ENCODE measurements at places on chromosomes 1 and 21.

DNA sequence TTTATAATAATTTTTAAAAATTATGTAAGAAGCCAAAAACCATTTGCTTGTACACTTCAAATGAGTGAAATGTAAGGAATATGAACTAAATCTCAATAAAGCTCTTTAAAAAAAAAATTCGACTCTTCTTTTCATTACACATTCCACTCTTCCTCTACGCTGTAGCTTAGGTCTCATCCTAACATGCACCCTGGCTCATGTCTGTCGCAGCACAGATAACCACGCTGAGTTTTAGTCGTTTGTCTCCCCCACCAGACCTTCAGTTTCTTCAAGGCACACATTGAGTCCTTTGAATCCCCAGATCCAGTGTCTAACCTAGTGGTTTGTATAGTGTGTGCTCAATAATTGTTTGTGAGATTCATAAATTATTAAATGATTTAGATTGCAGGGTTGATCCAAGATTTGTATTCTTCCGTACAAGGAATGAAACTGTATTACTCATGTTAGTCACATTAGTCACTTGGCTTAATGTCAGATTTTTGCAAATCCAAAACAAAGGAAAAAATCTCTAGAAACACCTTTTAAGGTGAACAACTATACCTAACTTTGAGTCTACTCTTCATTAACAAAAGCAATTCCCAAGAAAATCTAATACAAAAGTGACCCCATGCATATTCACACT lies 57.3 kb downstream of the SLC25A24 start:
- no peak for DNase-seq

- no peak for DNase-seq
These were observed 66.3 kb downstream of the LMO4 start for GRCh38 chr1:87394982-87395381.

- no peak for DNase-seq
These were observed 14.7 kb upstream of the MFSD2A start for GRCh38 chr1:39940253-39940652.

DNA sequence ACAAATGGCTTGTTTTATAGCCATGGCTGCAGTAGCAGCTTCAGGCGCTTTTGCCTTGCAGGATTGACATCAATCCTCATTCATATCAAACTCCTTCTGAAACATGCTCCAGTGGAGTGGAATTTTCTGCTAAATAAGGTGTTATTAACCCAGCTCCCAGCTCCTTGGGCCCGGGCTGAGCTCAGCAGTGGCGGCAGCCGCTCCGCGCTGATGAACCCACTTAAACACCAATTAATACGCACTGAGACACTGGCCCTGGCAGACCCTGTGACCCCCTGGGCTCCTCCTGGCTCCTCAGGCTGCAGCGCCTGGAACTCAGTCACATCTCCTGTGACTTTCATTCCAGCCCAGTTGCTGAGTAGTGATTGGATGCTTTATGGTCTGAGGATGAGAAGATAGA lies 137.4 kb upstream of the GRIK3 start:
- DNase-seq: no peak

DNA sequence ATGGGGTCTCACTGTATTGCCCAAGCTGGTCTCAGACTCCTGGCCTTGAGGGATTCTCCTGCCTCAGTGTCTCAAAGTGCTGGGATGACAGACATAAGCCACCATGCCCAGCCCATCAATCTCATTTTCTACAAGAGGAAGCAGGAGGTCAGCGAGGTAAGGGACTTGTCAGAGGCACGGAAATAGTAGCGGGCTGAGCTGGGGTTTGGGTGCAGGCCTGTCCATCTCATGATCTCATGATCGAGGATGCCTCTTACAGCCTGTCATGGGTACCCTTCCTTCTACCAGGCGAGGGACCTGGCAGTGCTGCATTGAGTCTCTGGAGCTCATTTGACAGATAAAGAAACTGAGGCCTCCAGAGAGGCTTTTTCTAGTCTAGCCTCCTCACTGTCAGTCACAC lies 28.5 kb upstream of the SCCPDH start:
- DNase-seq: no peak

- no peak for DNase-seq
These were observed 95.1 kb downstream of the KIAA0319L start for GRCh38 chr1:35461966-35462651.

GRCh38 chr1:36523230-36523495 lies 40.5 kb upstream of the CSF3R start:
- DNase-seq: no peak

GRCh38 chr1:150999051-150999674 lies 7.5 kb downstream of the MINDY1 start:
- no peak for DNase-seq

DNA sequence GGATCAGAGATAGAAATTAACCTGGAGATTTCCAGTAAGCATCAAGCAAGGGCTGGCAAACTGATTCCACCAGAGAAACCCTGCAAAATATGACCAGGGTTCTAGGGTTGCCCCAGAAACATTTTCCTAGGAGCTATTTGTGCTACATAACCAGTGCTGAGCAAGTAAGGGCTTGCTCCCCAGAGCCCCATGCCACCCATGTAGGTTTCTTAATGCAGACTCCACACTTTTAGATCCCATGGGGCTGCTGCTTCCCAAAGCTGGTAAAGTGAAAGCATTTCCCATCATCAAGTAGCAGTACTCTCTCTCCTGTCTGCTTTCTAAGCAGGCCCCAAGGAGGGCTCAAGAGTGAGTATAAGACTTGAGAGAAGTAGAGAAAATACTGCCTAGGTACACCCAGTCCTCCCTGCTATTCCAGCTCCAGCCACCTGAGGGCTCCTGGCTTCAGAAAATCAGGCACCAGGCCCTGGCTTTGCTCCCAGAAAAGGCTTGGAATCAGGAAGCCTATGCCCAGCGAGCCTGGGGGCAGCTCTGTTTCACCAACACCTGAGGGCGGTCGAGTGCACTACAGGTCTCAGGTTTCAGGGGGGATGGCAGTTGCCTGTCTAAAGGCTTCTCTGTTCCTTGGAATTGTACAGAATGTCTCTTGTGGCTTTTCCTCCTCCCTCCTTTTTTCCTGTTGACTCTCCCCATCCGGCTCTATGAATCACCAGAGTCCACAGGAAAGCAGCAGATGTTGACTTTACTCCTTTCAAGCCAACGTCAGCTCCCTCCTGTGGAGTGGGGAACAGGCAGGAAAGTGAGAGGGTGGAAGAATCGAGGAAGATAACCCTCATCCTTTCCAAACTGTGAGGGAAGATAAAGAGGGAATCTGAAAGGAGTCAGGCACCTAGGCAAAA lies 6.2 kb upstream of the ANKRD35 start:
- DNase-seq: no peak

DNA sequence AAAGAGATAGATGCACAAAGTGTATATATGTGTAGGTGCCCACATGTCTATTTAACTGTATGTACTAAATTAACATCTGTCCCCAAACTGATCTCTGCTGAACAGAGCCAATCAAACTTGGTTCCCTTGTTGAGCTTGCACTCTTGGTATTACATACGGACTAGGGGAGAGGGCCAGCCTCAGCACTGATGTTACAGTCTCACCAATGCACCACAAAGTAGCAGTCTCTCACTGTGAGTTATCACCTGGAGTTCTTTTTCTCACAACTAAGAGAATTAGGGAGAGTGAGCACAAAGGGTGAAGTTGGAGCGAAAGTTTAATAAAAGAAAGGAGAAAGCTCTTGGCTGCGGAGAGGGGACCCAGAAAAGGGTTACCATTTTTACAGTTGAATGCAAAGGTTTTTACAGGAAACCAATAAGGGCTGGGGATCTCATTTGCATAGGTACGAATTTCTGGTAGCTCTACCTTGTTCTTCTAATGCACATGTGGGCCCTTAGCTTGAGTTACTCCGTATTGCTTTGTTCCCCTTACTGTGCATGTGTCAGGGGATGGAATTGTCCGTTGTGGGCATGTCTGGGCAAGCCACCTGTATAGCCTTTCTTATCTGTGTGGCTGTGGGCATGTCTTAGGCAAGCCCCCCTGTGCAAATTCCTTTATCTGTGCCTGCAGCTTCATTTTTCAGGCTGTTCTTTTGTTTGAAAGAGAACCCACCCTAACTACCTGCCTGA lies 13.3 kb upstream of the CHI3L2 start:
- no peak for DNase-seq

DNA sequence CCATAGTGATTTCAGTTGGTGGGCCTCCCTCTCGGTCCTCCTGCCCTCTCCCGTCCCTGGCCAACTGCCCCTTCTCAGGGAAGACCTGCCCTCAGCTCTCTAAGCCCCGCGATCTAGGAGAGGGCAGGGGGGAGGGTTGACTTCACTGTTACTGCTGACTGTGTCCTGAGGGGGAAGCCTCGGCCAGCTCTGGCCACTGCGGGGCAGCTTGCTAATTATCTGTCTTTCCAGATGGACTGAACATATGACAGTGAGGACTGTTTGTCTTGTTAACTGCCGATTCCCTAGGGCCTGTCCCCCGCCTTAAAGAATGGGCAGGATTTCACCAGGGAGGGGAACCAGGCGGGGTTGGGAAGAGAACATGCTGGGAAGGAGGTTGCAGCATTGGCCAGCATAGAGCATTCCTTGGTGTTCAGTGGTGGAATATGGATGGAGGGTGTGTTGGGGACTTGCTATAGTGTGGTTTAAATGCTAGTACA lies 22.9 kb downstream of the NIPAL3 start:
- DNase-seq: no peak

- DNase-seq: no peak
These were observed 27.4 kb upstream of the CAMTA1 start for GRCh38 chr1:6757719-6758435.

DNA sequence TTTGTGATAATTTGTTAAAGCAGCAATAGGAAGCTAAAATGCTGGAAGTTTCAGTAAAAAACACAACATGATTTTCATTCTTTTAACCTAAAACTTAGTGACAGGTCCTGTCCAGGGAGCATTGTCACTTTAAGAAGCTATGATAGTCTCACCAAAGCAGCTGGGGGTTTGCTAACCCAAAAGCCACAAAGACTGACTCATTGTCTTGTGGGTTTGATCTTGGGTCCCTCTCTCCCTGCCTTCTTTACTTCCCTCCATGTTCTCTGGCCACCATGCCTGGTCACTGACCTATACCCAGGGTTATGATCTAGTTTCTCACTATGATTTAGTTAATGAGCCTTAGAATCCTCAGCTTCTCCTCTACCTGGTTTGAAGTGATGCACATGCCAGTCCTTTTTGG lies 213.5 kb upstream of the PTGFR start:
- DNase-seq: no peak

- no peak for DNase-seq
These were observed 54.6 kb upstream of the ECE1 start for GRCh38 chr1:21344750-21345443.

- DNase-seq: no peak
These were observed 1.8 kb downstream of the WDR77 start for GRCh38 chr1:111446967-111447892.

DNA sequence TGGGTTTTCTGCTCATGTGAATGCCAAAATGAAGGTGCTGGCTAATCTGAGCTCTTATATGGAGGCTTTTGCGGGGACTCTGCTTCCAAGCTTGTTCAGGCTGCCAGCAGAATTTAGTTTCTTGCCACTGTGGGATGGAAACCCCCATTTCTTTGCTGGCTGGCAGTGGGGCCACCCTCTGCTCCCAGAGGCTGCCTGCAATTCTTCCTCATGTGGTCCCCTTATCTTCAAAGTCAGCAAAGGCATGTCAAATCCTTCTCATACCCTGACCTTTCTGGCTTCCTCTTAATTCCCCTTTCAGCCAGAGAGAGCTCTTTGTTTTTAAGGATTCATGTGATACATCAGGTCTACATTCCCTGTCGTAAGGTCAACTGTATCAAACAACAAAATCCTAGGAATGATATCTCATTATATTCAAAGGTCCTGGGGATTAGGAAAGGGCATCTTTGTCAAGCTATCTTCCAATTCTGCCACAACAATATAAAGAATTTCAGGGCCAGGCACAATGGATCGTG lies 5.2 kb upstream of the GPR161 start:
- no peak for DNase-seq

DNA sequence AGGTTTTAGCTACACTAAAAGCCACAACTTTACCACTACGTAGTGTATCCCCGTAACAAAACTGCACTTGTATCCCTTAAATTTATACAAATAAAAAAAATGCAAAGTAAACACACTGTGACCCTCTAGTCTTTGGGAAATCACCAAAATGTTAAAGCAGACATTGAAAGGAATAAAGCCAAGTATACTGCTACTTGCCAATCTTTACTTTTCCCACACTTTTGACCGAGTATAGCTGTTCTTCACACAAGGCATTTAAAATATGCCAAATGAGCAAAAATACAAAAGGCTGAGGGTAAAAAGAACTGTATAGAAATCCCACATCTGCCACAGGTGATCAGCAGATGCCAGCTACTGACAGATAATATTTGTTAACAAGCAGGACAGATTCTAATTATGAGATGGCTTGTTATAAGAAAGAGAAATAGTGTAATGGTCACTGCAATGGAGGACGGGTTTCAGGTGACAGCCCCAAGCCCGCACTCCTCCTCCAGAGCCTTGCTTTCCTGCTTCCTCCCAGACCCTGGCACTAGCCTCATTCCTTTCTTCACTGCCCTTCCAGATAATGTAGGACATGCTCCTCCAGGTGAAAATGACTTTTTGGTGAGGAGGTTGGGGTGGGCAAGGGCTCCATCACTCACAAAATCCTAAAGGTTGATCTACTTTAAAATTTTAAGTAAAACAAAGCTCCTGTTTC lies 18.1 kb downstream of the KCNT2 start:
- DNase-seq: no peak

DNA sequence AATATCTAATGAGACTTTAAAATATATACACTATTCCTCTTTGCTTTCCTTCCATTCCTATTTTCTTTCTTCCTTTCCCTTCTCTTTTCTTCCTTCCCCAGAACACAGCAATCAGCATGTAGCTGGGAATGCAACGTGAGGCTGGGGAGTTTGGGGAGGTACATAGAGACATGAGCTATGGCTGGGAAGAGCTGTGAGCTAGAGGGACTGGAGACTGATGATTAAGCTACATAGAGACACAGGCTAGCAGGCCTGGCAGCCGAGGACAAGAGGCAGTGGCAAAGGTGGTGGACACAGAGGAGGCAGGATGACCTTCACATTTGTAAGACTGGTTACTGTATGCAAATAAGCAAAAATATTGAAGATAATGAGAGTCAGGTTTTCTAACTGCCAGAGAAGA lies 7.5 kb downstream of the LPAR3 start:
- no peak for DNase-seq

DNA sequence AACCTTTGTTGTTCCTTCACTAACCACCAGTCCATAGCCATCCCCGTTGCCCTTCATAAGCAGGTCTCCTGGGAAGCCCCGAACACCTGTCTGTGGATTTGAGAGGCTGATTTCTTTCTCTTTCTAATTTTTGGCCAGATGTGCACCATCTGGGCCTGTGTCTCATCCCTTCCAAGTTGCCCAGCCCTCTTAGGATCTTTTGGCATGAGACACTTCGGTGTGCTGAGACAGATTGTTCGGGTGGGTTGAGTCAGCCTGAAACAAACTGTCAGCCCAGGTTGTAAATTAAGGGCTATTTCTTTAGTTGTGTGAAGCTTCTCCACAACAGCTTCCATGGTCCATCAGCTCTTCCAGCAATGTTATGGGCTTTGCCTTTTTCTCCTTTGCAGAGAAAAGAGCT lies 1.4 kb upstream of the DNAJC11 start:
- DNase-seq: no peak

- DNase-seq: no peak
These were observed 31.9 kb upstream of the KCNA2 start for GRCh38 chr1:110638058-110638457.

- DNase-seq: no peak
These were observed 1.6 kb downstream of the EPS8L3 start for GRCh38 chr1:109762039-109762585.

GRCh38 chr1:156816561-156817328 lies at the start of gene SH2D2A:
TSS of gene SH2D2A (minus strand) at chr1:156816848. CDS start at chr1:156816708, 140 bp downstream.
- peak; percentile 96 for DNase-seq

GRCh38 chr1:98688110-98688739 lies 26.7 kb downstream of the SNX7 start:
- no peak for DNase-seq
